ENCODE measurements at places on chromosomes 16 and 17.
A peak's percentile ranks its signal among the peaks of the same experiment; 100 is the strongest.

GRCh38 chr17:74520790-74521480 lies 10.3 kb downstream of the CD300LB start:
- no peak for DNase-seq

GRCh38 chr16:84055366-84055765 lies 12.8 kb upstream of the SLC38A8 start:
- no peak for DNase-seq

GRCh38 chr16:77199211-77199610 lies at the start of gene SYCE1L:
Gene SYCE1L, plus strand, starts transcription at chr16:77199408. Its CDS starts 44 bp downstream, at chr16:77199452.
- no peak for DNase-seq

DNA sequence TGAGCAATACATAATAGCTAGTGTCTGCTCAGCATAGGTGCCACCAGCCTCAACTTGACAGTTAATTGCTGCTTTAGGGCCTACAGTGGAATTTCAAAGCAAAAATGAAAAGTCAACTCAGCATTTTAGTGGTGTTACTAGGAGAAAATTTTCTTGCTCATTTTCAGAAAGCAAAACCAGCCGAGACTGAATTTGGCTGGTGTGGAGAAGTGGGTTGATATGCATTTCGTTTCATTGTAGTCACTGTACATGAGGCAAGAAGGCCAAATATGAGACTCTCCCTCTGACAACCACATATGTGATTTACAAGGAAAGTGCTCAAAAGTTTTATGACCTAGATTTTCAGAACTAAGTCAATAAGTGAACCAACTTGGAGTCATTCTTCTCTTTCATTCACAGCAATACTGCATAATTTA lies 54.0 kb downstream of the DUSP14 start:
- DNase-seq: no peak

DNA sequence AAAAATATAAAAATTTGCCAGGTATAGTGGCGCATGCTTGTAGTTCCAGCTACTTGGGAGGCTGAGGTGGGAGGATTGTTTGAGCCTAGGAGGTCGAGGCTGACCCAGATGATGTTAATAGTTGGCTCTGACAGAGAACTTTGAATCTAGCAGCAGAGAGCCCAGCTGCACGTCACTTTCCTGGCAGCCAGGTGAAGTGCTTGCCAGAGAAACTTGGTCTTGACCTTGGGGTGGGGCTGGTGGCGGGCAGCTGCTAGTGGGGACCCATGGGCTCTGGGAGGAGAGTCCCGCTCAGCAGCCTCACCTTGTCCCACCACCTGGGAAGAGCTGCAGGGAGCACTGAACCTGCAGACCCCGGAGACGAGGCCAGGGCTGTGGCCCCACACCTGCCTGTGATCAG lies 3.1 kb upstream of the C16orf74 start:
- DNase-seq: no peak

DNA sequence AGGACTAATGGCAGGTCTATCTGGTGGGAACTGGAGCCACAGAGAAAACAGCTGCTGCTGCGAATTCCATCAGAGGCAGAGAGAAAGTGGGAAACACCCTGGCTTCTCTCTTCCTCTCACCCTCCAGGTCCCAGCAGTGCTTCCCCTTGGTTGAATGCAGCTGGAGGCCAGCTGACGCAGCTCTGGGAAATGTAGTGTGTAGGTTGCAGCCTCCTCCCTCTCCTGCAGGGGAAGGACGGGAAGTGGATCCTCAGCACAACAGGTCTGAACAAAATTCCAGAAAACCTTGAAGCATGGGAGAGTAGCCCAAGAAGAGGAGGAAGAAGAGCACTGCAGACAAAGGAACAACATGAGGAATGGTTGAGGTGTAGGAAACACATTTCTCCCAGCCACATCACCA lies 67.8 kb upstream of the MMP2 start:
- no peak for DNase-seq

GRCh38 chr17:47218896-47219430 lies 9.8 kb downstream of the MYL4 start:
- DNase-seq: no peak

DNA sequence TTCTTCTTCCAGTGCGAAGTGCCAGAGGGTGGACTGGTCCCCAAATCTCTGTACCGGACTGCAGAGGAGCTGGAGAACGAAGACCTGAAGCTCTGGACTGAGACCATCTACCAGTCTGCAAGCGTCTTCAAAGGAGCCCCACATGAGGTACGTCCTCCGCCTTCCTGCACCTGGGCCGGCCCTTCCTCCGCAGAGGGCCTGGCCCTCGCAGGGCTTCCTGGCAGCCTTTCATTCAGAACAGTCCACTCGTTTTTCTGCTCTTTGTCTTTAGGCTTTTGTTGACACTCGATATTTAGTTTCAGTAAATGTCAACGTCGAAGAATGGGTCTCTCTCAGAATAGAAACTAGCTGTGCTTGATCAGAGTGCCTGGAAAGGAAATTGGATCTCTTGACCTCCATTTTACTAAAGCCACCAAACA lies 68.6 kb downstream of the SEC14L1 start:
- DNase-seq: no peak

- peak; percentile 72 for DNase-seq
These were observed 6.9 kb upstream of the PIRT start for GRCh38 chr17:10844621-10845387.

DNA sequence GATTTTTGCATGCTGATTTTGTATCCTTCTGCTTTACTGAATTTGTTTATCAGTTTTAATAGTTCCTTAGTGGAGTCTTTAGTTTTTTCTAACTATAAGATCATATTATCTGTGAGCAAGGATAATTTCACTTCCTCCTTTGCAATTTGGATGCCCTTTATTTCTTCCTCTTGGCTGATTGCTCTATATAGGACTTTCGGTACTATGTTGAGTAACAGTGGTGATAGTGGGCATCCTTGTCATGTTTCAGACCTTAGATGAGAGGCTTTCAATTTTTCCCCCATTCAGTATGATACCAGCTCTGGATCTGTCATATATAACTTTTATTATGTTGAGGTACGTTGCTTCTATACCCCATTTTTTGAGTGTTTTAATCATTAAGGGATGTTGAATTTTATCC lies 224.5 kb upstream of the CNTNAP4 start:
- no peak for DNase-seq

DNA sequence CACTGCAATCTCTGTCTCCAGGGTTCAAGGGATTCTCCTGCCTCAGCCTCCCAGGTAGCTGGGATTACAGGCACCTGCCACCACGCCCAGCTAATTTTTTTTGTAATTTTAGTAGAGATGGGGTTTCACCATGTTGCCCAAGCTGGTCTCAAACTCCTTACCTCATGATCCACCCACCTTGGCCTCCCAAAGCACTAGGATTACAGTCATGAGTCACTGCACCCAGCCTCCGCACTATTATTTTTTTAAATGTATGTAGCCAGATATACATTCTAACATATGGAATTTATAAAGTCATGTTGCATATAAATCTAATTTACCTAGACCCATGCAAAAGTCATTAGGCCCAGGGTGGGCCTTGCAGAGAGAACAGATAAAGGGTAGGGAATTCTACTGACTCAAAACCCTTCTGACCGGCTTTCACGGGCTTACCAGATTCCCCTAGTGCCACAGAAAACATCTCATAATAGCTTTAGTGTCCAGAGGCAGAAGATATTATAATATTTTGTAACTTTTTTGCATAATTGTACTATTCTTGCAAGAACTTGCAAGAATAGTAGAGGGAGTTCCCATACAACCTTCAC lies 20.5 kb upstream of the HELZ start:
- no peak for DNase-seq

- peak; percentile 76 for DNase-seq
These were observed 92.9 kb upstream of the ZNF750 start for GRCh38 chr17:82932518-82933310.

DNA sequence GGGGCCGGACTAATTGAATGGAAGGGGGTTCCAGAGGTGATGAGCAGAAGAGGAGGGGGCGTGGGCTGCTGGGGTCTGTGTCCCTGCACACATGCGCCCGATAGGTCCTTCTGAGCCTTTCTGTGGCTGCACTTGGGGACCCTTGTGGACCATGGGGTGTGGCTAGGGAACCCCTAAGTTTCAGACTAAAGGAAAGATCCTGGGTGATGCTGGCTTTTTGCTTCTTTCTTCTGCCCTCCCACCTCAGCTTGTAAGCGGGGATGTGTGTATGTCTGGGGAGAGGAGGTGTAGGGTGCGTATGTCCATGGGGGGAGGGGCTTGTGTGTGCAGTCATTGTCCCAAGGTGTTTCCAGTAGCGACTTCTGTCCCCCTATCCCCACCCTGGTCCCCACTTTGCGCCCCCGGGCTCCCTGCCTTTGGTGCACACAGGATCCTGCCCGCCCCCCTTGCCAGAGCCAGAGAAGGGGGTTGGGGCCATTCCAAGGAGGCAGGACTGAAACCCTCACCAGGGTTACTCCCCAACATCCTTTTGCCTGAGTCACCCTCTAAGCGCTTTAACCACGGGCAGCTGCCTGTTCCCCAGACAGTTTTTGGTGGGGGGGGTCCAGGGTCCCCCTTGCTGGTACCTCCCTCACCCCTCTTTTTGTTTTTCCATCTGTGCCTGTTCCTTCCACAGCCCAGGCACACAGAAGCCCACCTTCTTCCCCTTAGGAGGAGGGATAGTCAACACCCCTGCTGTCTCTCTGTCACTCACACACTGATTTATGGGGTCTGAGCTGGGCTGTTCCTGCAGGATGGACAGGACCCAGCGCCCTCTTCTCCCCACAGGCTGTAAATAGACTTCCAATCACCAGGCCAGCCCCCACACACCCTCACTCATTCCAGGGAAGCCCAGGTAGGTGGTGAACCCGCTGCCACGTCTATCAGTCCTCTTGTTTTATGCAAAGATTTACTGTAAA lies 83.2 kb downstream of the ARHGAP23 start:
- DNase-seq: peak; percentile 38

DNA sequence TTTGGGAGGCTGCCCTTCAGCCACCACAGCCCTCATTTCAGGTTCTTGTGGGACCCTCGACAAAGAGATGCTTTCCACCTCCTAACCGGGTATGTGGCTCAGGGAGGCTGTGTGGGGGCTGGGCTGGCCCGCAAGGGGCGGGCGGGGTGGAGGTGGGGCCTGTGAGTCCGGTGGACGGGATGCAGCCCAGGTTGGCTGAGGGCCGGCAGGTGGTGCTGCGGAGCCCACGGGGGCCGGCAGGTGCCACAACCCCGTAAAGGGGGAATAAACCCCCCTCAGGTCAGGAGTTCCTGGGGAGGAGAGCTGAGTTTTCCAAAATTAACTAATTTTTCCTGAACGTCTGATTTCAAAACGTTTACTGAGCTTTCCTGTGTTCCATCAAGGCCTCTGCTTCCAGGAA lies 4.9 kb upstream of the CIAO3 start:
- no peak for DNase-seq

DNA sequence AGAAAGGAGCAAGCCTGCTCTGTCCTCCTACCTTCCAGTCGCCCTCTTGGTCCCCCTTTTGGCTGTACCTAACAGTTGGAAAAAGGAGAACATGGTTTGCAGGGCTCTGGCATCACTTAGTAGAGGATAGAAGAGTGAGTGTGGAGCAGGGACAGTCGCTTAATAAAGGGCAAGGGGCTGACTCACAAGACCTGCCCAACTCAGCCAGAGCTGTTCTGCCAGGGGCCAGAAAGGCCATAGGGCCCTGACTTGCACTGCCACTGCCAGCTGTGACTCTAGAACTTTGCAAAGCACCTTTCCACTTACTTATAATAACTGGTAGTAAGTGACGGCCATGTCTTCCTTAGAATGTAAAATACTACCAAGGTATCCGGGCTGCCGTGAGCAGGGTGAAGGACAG lies 13.5 kb downstream of the PRMT7 start:
- no peak for DNase-seq

GRCh38 chr17:80984749-80985148 lies 6.9 kb upstream of the CHMP6 start:
- peak; percentile 84 for DNase-seq

- peak; percentile 27 for DNase-seq
These were observed 28.4 kb upstream of the TMC5 start for GRCh38 chr16:19389246-19389645.

GRCh38 chr17:48719642-48720265 lies 2.6 kb downstream of the PRAC1 start:
- DNase-seq: no peak

DNA sequence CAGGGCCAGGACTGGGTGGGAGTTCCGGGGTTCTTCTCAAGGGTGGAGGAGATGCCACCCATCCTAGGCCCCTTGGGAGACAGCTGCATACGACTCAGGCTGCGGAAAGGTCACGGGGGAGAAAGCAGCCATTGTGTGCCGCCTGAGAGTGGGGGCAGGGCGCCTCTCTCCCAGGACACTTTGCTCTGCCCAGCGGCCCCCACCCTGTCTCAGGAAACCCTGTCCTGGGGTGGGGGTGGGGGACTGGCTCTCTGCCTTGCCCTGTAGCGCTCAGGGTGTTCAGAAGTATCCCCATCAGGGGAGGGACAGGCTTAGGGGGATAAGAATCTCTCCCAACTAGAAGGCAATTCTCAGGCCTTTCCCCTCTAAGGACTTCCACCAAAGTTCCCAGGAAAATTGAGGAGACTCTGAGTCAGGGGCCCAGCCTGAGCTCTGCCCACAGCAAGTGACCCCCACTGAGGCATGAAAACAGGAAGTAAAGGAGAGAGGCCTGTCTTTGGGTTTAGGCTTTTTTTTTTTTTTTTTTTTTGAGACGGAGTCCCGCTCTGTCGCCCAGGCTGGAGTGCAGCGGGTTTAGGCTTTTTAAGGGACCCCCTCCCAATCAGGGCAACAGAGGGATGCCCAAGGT lies 4.9 kb downstream of the GIT1 start:
- no peak for DNase-seq

DNA sequence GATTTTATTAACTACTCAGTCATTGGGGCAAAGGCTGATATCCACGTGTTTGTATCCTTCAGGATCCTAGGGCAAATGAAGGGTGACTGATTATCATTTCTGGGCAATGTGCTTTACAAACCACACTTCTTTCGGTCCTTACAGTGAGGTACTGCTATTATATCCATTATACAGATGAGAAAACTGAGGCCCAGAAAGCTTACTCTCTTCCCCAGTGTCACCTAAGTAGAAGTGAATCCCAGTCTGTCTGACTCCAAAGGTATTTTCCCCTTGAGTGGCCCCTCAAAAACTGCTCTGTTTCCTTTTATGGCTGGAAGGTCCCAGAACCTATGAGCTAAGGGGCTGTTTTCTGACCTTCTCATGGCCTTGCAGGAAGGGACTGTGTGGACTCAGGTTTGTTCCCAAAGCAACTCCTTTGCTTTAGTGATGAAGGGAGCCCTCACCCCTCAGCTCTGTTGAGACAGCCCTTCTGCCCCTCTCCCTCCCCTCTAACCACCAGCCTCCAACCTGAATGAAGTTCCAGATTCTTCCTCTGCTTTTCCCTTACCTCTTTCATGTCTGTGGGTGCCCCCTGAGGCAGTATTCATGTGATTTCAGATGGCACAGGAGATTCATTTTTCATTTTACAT lies 27.4 kb upstream of the ADGRG1 start:
- no peak for DNase-seq

DNA sequence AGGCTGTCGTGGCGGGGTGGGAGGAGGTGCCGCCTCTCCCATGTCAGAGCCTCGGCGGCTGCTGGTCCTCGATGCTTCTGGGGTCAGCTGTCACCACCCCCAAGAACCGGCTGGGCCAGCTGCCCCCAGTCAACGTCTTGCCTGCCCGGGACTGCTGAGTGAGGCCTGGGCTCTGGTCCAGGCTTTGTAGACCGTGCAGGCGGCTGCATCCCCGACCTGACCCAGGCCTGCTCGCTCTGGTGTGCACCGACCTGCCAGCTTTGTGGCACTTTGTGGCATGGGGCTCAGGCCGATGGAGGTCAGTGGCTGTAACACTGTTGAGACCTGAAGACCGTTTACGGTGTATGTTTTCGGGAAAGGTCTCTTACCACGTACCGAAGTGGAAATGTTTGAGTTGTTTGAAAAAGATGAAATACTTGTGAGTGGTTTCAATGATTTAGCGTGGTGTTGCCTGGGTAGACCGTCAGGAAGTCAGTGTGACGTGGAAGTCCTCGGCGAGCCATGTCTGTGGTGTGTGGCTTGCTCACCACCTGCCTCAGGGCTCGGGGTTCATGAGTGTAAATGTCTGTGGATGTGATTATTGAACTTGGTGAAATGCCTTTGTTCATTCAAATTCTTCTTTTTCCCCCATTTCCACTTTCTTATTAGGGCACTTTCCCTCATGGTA lies 53.2 kb upstream of the ZNF750 start:
- peak; percentile 20 for DNase-seq

Measured in choroid plexus epithelial cell (primary cell).